IMR-90 (cell line): ENCODE measurements at places on chromosomes 16 and 17. TPM values are rescaled to one million over a fixed set of nuclear protein-coding genes. Genes with fewer than 3 reads are reported as not detected.

- DNase-seq = peak; percentile 47
Observed at GRCh38 chr16:83420206-83420760, 387.5 kb upstream of the HSBP1 start.

DNA sequence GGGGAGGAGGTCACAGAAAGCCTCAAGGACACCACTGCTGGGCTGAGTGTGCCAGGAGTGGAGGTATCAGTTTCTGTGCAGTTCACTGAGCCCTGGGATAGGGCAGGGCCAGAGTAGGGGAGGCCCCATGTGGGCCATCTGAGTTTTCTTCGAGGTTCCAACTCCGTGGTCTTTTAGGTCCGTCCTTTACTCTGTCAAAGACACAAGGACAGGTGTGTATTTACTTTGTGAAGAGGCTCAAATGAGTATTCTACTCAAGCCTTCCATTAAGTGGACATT is 59.5 kb downstream of the USP22 start:
- DNase-seq = no peak

- no peak for DNase-seq
Observed at GRCh38 chr17:37118366-37119137, 169.8 kb downstream of the AATF start.

DNA sequence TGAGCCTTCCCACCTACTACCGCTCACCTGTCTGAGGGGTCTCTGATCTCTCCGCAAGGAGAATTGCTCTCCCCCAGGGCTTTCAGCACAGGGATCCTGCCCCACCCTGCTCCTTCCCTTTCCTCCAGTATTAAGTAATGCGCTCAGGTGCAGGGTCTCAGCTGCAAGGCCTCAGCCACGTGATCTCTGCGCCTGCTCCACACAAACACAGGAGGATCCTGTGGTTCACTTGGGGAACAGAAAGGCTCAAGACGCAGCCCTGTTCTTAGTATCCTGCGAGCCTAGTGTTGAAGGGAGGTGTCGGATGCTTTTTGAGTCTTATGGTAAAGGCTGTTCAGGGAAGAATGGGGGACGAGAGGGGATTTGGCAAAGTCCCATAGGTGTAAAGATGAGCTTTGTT is 41.6 kb upstream of the GCSH start:
- no peak for DNase-seq

DNA sequence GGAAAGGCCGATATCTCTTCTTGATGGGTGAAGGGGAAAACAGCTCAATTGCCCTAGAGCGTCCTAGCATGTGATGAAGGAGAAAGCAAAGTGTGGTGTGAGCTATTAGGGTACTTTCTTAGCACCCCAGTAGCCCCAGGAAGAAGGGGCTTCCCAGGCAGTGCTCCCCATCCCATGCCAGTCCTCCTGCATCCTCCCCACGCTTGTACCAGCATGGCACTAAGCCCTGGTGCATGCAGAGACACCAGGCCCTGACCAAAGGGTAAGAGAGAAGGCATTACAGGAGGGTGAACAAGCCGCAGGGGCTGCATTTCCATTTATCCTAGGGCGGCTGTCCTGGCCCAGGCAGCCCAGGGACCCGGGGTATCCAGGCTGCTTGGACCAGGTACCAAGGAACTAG is 3.1 kb downstream of the CYB561 start:
- DNase-seq = no peak

DNA sequence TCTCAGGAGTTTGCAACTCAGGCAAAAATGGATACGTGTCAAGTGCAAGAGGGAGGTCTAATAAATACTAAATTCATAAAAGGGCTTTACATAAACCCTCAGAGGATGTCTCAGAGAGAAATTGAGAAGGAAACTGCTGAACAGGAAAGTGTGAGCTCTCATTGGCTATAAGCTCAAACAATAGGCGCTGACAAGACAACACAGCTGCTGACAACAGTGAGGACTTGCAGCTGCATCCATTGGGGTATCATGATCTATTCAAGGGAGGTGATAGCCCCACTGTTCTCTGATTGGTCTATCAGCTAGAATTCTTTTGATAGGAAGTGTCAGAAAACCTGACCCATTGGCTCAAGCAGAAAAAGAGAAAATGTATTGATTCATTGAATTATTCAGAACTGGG is 187.2 kb downstream of the CBLN1 start:
- DNase-seq = no peak

DNA sequence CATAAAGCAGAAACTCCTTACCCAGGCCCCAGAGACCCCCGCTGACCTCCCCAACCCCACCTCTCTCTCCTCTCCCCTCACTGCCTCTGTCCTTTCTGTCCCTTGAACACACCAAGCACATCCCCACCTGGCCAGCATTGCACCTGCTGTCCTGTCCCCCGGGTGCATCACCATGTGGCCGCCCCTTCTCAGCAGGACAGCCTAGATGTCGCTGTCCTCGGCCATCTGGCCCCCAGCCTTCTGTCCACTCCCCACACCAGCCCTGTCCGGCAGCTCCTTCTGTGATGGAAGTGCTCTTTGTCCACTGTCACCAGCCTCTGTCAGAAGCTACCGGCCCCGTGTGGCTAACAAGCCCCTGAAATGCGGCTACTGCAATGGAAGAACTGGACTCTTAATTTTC is 12.3 kb upstream of the MPRIP start:
- DNase-seq = no peak

GRCh38 chr17:78140169-78141051 is 5.8 kb upstream of the C17orf99 start:
- peak; percentile 21 for DNase-seq

GRCh38 chr17:78883089-78883532 is 19.9 kb downstream of the CEP295NL start:
- peak; percentile 75 for DNase-seq

GRCh38 chr17:40090237-40091119 is 9.9 kb downstream of the NR1D1 start:
- no peak for DNase-seq

DNA sequence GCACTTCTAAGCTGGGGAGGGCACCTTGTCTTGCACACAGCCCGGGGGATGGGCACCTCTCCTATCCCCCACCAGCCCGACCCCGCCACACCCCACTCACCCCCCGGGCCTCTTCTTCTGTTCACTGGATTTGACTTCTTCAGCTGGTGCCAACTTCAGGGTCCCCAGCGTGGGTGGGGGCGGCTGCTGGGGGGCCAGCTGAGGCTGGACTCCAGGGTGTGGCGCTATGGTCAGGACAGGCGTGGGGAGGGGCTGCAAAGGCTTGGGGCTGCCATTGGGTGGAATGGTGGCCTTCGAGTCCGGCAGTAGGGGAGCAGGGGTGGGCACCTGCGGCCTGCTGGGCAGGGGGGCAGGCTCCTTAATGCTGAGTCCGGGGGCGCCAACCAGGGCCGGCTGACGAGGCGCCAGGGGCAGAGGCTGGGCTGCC is 6.1 kb downstream of the MNT start:
- no peak for DNase-seq

- no peak for DNase-seq
Observed at GRCh38 chr16:48217708-48218107, 26.4 kb upstream of the LONP2 start.

GRCh38 chr17:28849281-28849680 is 5.5 kb upstream of the ERAL1 start:
- DNase-seq = no peak

- DNase-seq = no peak
Observed at GRCh38 chr16:13136901-13137300, 235.5 kb downstream of the SHISA9 start.

Gene XAF1
- 1.7 and 3.9 TPM in 2 replicates for total RNA-seq

Gene HS3ST3B1
- total RNA-seq = 4.3 and 5.8 TPM in 2 replicates

GRCh38 chr17:35056013-35056412 is 7.5 kb downstream of the RFFL start:
- DNase-seq = no peak

DNA sequence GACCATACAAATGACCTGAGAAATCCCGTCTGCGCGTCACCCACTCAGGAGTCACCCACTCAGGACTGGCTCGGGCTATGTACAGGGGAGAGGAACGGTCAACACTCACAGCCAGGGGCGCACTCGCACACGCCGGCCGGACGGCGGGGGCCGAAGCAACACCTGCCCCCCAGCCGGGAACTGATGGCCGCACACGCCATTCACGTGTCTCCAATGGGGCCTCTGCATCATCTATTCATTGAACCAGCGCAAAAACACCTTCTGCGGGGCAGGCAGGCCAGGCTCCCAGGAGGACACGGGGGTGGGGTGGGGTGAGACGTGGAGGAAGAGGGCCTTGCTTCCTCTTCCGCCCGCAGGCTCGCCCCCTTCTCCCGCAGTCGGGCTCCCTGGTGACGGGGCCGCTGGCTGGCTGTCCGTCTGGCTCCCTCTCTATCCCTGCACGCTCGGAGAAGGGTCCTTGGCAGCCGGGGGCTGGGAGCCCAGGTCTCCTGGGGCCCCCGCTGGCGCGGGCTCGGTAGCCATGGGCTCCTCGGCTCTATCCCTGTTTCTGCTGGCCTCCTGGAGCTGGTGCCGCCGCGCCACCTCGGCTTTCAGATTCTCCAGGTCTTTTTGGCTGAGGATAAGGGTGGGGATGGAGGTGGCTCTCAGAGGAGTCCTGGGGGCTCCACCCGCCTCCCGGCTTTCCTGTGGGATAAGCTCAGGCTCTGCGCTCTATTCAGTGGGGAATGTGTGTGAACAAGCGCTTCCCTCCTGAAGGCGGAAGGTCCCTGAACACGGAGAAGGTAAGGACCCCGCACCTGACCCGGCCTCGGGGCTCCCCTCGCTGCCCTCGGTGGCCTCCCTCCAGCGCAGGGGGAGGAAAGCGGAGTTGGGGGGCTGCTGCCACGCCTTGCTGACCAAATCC is 21.1 kb downstream of the CLUH start:
- no peak for DNase-seq

DNA sequence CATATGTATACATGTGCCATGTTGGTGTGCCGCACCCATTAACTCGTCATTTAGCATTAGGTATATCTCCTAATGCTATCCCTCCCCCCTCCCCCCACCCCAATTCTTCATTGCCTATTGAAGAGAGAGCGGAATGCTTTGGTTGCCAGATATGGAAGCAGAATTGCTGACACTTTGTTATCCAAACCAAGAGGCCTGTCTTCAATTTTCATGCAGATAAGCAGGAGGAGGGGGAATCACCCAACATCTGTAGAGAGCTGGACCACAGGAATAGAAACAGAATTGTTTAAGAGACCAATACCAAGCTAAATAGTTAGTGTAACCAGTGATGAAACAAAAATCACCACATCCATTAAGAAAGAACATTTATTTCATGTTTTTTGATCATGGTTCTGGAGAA is 7.1 kb downstream of the ASPA start:
- no peak for DNase-seq

GRCh38 chr16:56488035-56488434 is 31.8 kb downstream of the BBS2 start:
- no peak for DNase-seq

- DNase-seq = no peak
Observed at GRCh38 chr17:8798846-8799569, at the start of gene MFSD6L. MFSD6L (minus strand) TSS chr17:8799365; CDS start chr17:8799120, 245 bp downstream.

DNA sequence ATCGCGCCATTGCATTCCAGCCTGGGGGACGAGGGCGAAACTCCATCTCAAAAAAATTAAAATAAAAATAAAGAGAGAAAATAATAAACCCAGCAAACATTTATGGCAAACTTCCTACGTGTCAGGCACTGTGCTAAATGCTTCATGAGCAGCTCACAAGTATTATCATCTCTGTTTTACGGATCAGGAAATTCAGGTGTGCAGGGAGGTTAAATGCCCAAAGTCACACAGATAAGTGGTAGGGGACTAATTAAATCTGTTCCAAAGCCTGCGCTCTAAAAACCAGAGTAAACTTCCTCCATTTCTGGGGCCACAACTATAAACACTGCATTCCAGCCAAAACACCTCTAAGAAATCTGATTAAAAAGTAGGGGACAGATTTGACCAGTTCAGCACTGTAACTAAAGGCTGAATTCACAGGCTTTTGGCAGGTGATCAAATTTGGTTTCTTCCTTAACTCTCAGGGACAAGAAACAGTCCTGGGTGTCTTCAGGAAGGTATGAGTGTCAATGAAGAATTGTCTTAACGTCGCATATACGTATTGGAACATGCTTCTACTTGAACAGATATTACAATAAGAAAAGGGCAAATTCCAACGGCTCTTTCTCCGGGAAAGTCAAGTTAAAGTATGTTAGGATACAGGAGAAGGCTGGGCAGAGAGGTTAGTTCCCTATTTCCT is 996 bp downstream of the STRADA start:
- peak; percentile 6 for DNase-seq

- no peak for DNase-seq
Observed at GRCh38 chr16:82751020-82751419, 124.3 kb downstream of the CDH13 start.

Gene TBC1D3K
- total RNA-seq = not detected in 2 replicates
